H9 (cell line): ENCODE measurements at places on chromosomes 7 and 10.

GRCh38 chr10:5951167-5951711 lies 26.1 kb downstream of the IL15RA start:
- no peak for DNase-seq

DNA sequence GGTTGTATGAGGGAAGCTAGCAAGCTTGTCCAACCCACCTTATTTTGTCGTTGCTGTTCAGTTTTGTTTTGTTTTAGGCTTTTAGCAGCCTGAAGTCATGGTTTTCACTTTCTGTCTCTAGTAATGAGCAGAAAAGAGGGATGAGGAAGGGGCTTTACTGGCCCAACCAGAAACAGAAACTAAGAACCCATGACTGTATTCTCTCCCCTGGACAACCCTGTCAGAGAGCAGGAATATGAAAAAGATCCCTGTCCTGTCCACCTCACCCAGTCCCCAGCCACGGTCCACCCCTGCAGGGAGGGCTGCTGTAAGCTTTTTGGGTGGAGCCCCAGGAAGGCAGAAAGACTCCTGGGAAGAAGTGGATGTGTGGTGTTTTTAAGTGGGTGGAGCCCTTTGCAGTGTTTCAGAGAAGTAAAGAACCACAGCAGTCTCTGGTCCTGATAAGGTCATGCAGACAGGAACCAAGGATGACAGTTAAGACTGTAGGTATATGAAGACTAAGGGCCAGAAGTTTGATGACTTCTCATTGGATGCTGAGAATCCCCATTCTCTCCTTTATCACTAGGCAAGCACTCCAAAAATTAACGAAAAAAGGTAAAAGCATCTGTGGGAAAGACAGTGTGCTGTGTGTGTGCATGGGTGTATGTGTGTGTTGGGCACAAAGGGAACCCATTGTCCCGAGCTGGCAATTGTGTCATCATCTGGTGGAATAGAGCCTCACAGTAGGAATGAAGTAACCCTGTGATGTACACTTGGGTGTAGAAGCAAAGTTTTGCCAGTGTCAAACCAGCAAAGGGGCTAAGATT lies 13.8 kb downstream of the MRPL32 start:
- DNase-seq, result no peak

DNA sequence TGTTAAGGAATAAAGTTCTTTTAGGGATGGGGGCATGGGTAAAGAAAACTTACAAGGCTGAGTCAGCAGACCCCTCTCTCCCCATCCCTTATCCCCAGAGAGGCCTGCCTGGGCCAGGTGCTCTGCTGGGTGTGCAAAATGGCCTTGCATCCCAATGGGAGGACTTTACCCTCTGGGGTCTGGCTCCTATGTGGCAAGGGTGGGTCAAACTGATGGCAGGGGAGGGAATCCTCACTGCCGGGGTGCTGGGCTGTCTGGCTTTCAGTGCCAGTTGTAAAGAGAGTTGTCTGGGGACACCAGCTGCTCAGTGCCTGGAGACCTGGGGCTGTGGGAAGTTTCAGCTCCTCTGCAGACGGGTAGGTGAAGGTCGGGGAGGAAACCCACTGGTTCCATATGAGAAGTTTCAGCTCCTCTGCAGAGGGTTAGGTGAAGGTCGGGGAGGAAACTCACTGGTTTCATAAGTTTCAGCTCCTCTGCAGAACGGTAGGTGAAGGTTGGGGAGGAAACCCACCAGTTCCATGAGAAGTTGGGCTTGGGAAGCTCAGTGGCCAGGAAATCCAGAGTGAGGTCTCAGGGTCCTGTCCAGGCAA lies 127.2 kb upstream of the PODXL start:
- no peak for DNase-seq

DNA sequence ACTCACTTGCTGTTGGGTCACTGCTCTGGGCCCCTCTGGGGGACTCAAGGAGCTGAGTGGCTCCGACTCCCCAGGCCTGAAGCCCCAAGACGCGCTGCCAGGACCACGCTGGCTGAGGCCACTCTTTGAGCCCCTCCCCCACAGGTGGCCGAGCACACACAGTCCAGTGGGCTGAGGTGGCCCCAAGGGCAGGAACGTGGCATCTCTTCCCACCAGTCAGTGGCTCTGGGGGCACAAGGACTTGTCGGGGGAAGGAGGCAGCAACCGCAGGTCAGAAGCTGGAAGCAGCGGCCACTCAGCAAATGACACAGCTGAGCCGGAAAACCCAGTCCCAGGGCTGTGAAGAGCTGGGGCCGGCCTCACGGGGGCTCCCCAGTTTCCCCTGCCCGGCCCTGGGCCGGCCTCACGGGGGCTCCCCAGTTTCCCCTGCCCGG lies 24.1 kb downstream of the GRIFIN start:
- no peak for DNase-seq

- DNase-seq, result no peak
These were observed 13.3 kb downstream of the CYP2W1 start for GRCh38 chr7:996079-996872.

GRCh38 chr10:104208730-104209129 lies 23.4 kb downstream of the CFAP43 start:
- no peak for DNase-seq

- no peak for DNase-seq
These were observed 23.9 kb downstream of the ADCYAP1R1 start for GRCh38 chr7:31076051-31076450.

- no peak for DNase-seq
These were observed 226.3 kb downstream of the GLI3 start for GRCh38 chr7:42010751-42011150.

DNA sequence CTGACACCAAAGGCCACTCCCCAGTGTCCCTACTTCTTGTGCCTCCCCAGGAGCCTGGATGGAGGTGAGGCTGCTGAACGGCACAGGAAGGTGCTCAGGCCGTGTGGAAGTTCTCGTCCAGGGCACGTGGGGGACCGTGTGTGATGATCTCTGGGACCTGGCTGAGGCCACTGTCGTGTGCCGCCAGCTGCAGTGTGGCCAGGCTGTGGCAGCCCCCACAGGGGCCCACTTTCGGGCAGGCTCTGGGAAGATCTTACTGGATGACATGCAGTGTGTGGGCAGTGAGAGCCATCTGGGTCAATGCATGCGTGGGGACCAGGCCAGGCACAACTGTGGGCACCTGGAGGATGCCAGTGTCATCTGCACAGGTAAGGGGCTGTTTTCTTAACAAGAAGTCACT lies 57.0 kb upstream of the C10orf120 start:
- DNase-seq, result no peak

DNA sequence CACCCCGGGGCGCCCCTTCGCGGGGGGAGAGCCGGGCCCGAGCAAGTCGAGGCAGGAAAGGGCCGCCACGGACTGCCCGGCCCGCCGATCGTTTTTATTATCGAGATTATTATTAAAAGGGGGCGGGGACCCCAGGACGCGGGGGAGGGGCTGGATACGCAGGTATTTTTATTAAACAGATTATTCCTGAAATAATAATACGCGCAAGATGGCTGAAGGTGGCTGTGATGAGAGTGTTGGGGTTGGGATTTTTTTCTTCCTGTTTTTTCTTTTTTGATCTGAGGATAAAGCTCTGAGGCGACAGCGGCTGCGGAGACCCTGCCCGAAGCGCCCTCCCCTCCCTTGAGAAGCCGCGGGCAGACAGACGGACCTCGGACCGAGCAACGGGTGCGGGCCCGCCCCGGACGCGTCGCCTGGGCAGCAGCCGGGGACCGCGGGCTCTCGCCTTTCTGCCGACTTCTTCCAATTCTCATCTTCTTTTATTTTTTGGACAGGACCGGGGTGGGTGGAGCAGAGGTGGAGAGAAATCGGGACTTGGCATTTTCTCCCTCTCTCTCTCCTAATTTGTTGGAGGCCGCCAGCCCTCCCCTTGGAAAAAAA lies 1.4 kb upstream of the TRIM8 start:
- DNase-seq, result no peak

DNA sequence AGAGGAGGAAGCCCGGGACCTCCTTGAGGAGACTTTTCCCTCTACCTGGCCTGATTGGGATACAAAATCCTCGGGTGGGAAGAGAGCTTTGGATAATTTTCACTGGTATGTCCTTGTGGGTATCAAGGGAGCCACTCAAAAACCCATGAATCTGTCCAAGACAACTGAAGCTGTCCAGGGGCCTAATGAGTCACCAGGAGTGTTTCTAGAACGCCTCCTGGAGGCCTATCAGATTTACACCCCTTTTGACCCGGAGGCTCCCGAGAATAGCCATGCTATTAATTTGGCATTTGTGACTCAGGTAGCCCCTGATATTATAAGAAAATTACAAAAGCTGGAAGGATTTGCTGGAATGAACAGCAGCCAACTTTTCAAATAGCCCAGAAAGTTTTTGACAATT lies 38.6 kb downstream of the ZNF25 start:
- no peak for DNase-seq

GRCh38 chr10:43898592-43898991 lies 249.9 kb upstream of the ZNF32 start:
- peak; percentile 15 for DNase-seq

GRCh38 chr10:4127518-4128315 lies 342.7 kb upstream of the KLF6 start:
- no peak for DNase-seq

DNA sequence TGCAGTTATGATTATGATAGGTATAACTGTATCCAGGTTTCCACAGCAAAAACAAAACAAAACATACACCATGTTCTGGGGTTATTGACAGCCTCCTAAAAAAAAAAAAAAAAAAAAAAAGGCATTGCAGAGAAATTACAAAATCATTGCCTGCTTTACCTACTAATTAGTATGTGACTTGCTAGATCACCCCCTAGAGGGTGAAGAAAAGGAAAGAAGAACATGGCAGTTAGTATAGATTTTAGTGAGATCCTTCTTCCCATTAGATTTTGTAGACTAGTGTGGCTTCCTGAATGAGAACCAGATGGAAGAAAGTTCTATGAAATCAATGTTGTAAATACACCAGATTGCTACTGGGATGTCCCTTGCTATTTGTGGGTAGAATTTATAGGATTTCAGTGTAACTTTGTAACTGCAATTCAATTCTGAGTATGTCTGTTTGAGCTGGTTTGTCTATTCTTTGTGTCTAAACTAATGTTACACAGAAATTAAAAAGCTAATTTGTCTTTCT lies 24.0 kb upstream of the AGBL3 start:
- no peak for DNase-seq

DNA sequence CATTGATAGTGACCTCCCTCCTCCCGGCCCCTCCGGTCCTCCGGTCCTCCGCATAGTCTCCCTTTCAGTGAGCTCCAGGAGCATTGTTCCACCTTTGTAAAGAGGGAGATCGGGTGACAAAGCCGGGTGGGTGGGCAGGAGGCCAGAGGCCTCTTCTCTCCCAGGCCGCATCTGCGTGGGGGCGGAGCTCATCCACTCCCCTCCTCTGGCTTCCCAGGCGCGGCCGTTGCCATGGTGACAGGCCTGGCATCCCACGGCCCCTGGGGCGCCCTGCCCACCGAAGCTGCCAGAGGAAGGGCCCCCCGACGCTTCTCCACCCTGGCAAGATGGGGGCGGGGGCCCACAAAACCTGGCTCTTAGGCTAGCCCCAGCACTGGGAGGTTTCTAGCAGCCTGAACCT lies 4.4 kb upstream of the FZD9 start:
- peak; percentile 81 for DNase-seq

DNA sequence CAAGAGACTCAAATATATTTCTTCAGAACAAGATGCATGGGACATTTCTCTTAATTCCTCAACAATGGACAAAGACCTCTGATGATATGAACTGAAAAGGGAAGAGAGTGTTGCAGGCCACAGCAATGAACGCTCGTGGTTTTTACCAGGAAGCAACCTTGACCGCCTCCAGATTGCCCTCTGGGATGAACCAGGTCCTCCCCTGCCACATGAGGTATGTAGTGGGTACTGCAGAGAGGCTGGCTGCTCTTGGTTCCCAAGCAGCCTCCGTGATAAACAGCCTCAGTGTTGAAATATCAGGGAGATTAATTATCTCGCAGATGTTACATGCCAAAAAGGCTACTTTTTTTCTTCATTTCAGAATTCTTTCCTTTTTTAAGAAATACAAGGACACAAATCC lies 338.8 kb downstream of the ELMO1 start:
- DNase-seq, result no peak
